ENCODE measurements at places on chromosomes 4 and X.

- DNase-seq: no peak
Measured at GRCh38 chrX:127764674-127765073, 287.5 kb downstream of the ACTRT1 start.

DNA sequence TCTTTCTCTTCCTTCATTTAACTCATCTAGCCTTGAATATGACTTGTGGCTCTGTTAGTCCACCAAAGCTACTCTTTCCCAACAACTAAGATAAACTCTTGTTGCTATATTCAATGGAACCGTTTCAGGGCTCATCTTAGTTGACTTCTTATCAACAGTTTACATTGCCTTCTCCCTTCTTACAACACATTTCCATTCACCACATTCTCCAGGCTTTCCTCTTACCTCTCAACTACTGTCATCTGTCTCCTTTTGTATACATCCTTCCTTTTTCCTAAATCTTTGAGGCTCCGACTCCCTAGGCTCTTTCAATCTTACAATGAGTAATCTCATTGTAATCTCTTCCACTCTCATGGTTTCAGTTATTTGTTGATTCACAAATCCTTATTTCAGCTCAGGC is 58.5 kb downstream of the NCAPG start:
- DNase-seq: no peak

DNA sequence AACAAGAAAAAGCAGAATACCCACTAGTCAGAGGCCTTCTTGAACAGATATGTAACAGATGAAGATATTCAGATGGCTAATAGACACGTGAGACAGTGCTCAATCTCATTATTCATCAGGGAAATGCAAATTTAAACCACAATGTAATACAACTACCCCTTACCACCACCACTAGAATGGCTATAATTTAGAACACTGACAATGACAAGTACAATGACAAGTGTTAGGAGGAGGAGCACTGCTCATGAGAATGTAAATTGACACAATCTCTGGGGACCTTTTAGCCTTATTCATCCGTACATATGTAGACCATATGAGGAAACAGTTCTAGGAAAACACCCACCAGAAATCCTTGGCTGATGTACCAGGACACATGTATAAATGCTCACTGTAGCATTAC is 13.1 kb downstream of the ZNF81 start:
- no peak for DNase-seq

GRCh38 chr4:73429118-73429517 is 6.9 kb upstream of the AFP start:
- DNase-seq: no peak

GRCh38 chr4:5973486-5974220 is 44.6 kb downstream of the C4orf50 start:
- no peak for DNase-seq

DNA sequence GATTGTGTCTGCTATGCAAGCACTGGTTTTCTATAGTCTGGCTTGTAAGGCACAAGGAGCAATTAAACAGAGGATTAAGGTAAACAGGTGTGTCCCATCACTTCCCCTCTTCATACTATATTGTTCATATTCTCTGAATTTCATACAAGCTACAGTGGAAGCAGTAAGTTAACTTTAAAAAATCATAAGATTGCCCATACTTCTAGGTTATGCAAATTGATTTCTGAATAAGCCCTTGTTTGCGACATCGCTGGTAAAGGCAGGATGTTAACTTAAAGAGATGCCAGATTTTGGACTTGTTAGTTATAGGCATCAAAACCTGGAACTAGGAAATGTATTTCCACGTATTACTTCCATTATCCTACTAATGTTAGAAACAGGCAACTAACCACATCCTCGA is 1.0 kb upstream of the TMEM131L start:
- DNase-seq: no peak

- DNase-seq: no peak
Measured at GRCh38 chrX:13903405-13903804, 86.5 kb upstream of the GPM6B start.

GRCh38 chr4:85151786-85152185 is 185.3 kb upstream of the WDFY3 start:
- DNase-seq: no peak

GRCh38 chr4:63556332-63556731 is 852.9 kb downstream of the TECRL start:
- no peak for DNase-seq

- no peak for DNase-seq
Measured at GRCh38 chr4:125266901-125267604, 47.7 kb upstream of the FAT4 start.

GRCh38 chr4:171588764-171589163 is 224.4 kb upstream of the GALNTL6 start:
- DNase-seq: no peak

- DNase-seq: no peak
Measured at GRCh38 chr4:90142081-90142480, 14.9 kb downstream of the CCSER1 start.

DNA sequence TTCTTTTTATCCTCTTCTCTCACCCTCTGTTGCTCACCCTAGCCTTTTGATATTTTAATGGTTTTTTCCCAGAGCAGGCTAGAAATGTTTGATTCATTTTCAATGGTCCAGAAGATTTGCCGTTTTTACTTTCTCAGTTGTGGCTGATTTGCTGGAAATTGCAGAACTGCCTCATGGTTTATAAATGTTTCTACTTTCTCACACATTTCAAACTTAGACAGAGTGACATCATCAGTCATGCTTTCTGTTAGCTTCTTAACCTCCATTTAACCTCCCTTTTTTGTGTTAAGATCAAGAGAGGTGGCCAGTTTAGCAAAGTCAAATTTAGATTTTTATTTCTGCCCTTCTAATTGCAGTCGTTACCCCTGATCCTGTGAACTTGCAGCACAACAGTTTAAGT is 8.7 kb downstream of the RXFP1 start:
- DNase-seq: no peak

DNA sequence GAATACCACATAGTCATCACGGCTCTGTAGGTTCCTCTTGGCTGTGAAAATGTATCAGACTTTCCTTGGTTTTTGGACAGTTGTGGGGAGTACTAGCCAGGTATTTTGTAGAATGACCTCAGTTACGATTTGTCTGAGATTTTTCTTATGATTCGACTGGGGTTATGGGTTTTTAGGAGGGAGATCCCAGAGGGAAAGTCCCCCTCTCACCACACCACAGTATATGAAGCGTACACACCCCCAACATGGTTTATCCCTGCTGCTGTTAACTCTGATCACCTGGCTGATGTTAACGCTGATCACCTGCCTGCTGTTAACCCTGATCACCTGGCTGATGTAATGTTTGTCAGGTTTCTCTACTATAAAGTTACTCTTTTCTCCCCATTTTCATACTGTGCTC is 72.6 kb downstream of the ANAPC4 start:
- DNase-seq: no peak

DNA sequence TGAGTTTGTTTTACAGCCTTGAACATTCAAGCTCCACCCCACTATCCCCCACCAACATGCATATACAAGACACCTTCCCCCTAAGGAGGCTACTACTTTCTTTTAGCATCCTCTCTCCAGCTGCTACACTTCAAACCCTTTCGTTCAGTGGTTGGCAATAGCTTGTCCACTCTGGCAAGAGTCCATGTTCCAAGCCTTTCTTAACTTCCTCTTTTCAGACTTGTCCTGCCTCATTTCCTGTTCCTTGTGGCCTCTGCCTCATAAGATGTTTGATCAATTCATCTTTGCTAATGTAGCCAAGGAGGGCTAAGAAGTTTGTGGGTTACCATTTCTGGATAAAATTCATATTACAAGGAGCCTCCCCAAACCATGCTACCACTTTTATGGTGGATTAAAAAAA is 20.8 kb upstream of the ZCCHC12 start:
- DNase-seq: peak; percentile 39

GRCh38 chrX:106263817-106264216 is 95.7 kb downstream of the PWWP3B start:
- no peak for DNase-seq

DNA sequence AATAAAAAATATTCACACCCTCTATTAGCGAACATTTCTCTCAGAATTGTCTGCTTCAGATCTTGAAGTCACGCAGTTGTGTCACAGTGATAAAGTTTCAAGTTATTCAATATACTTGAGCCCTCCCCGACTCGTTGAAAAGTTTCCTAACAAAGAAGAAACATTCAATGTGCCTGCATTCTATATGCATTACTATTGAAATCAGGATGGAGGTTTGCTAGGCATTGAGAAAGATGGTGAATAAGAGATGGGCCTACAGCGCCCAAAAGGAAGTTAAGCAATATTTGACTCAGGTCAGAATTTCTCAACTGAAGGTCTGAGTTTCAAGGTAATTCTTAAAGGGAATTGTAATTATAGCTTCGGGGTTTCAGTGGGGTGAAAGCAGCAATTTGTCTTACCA is 6.1 kb downstream of the TCEANC start:
- no peak for DNase-seq

DNA sequence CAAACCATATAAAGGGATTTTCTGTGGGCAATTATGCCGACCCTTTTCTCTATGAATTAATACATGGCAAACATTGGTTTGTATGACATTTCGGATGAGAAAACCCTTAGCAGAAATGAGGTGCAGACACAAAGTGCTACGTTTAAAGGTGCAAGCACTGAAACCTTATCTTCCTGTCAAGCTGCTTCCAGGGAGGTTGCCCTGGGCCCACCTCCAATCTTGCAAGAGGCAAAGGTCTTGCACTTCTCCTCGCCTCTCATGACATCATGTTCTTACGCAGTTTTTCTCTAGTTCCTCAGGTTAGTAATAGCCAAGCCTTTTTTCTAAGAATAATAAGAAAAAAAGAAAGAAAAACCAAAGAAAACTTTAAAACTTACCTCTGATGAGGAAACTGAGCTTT is 220.1 kb downstream of the DHX15 start:
- no peak for DNase-seq

DNA sequence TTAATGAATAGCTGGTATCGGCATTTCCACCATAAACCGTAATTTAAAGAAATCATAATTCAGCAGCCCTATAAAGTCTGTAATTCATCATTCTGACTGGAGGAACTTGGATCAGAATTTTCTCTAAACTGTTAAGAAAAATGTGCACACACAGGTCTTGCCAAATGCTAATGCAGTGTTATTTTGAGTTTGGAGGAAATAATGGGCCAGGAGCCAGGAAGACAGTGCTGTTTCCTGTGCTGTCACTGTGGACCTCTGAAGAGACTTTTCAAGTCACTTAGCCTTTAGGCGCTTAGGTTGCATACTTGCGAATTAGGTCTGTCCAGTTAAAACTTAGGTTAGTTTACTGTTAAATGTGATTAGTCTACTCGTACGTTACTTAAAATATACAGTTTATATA is 137.5 kb upstream of the ANXA3 start:
- DNase-seq: no peak

GRCh38 chrX:16711893-16712547 is 449 bp downstream of the CTPS2 start:
- peak; percentile 48 for DNase-seq

GRCh38 chr4:43379016-43379415 is 486.5 kb downstream of the GRXCR1 start:
- DNase-seq: no peak

DNA sequence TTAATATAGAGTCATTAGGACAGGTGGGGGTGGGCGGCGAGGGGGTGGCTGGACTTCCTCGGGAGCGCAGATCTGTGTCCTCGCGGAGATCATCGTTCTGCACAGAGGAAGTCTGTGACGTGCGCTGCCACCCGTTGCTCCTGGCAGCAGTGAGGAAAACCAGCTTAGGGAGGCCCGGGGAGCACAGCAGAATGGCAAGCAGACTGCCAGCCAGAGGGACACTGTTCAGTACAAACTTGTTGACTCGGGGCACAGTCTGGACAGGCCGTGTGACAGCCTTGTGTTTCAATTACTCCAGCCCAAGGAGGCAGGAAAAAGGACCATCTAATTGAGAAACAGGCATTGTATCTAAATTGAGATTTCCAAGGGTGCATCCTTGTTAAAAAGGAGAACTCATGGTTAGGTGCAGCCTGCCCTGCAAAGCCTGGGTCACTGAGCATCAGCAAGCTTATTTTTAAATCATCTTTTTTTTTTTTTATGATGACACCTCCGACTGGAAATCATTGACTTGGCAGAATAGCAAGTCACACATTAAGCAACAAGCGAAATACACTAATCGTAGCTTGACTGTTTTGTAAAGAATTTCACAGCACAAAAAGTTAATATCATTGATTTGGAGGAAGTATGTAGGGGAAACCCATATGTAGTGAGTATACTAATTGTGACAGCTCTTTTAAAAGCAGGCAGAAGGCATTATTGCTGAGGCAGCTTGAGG is 512.0 kb upstream of the FAT1 start:
- DNase-seq: no peak

GRCh38 chr4:106264331-106264728 is 51.7 kb downstream of the TBCK start:
- DNase-seq: no peak

DNA sequence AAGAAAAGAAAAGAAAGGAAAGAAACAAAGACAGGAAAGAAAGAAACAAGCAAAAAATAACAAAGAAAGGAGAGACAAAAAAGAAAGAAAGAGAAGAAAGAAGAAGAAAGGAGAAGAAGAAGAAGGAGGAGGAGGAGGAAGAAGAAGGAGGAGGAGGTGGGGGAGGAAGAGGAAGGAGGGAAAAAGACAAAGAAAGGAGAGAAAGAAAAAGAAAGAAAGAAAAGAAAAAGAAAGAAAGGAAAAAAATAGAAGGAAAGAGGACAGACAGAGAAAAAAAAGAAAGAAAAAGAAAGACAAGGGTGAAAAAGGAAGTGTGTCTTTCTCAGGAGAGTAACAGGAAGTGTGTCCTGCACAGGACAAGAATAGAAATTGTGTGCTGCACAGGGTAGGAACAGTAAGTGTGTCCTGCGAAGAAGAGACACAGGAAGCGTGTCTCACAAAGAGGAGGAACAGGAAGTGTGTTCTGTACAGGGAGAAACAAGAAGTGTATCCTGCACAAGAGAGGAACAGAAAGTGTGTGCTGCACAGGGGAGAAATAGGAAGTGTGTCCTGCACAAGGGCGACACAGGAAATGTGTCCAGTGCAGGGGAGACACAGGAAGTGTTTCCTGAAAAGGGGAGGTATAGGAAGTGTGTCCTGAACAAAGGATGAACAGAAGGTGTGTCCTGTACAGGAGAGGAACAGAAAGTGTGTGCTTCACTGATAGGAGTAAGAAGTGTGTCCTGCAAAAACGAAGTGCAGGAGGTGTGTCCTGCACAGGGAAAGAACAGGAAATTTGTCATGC is 101.2 kb downstream of the ARSF start:
- no peak for DNase-seq

- DNase-seq: no peak
Measured at GRCh38 chr4:1880332-1880731, 9.1 kb downstream of the NSD2 start.

GRCh38 chr4:98744372-98745150 is 86.2 kb upstream of the TSPAN5 start:
- DNase-seq: no peak

GRCh38 chr4:113179996-113180395 is 130.5 kb downstream of the ANK2 start:
- DNase-seq: no peak

- no peak for DNase-seq
Measured at GRCh38 chr4:150497612-150498011, 84.3 kb upstream of the MAB21L2 start.

DNA sequence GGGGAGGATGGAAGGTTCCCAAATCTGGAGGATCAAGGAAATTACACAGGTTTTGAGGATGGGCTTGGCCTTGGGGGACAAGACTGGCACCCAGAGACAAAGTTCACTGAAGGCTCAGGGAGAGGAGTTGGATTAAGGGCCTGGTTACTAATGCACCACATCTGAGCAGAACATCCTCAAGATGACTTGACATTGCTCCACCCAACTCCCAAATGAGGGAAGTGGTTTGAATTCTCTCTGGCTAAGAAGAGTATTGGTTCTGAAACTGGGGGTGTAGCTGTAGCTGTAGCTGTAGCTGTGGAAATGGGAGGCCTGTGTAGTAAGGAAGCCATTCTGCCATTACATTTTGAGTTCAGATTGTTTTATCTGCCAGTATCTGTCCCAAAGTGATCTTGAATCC is 129.4 kb downstream of the RASL11B start:
- no peak for DNase-seq
